GM06990 (cell line): ENCODE measurements at places on chromosomes 7 and 10.

DNA sequence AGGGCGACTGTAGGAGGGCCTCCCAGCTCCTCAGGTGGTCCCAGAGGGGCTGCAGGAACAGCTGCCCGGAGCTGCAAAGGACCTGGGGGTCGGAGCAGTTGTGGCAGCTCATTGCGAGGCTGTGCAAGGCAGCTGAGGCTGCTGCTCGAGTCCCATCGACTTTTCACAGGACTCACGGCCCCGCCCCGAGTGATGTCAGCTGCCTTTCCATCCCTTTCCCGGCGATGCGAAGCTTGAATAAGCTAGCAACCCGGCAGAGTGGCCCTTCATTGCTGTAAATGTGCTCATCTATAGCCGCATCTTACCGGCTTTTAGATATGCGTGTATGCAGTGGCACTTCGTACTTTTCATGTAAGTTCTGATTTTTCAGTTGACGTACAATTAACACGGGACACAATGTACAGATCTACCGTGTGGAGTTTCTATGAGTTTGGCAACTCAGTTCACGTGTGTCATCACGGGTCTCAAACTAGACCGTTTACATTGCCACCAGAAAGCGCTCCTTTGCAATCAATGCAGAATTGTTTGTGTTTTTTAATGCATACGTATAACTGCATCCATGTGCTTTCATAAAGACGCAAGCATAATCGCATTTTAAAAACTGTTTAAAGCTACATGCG lies at the start of gene CH25H:
CH25H (minus strand) TSS at position 137 of the 620 bp plus-strand sequence; CDS start at position 112, 25 bp downstream.
- no peak for DNase-seq

GRCh38 chr7:157529768-157530560 lies 193.2 kb downstream of the DNAJB6 start:
- DNase-seq, result no peak

GRCh38 chr7:9854605-9855004 lies 1119.1 kb upstream of the PHF14 start:
- no peak for DNase-seq

DNA sequence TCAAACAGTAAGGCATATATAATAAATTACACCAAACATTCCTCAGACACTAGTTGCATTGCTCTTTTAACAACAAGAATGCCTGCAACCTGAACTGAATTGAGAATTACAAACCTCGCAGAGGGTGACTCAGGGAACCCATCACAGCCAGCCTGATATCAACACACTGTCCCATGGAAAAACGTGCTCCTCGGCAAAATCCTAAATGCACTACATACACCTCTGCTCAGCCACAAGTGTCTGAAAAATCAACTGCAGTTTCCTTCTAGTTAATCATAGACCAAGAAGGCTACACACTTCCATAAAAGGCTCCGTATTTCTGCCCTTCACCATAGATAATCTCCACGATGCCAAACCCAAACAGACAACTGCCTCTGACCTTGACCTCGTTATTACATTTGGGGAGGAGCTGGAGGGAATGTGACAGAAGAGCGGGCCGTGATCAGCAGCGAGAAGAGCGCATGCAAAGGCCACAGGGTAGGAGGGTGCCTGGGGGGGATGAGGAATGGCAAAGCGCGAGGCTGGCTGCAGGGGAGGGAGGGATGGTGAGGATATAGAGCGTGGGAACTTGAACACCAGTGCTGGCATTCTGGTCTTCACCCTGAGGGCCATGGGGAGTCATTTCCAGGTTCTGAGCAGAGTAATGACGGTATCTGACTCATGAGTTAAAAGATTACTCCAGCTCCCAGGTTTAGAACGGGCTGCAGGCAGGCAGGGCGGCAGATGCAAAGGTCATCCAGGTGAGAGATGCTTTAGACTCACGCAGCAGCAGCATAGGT lies 201.9 kb upstream of the FRMD4A start:
- no peak for DNase-seq

- DNase-seq, result no peak
Observed at GRCh38 chr10:35574924-35575352, 30.2 kb upstream of the GJD4 start.

- no peak for DNase-seq
Observed at GRCh38 chr10:100995181-100995580, 4.4 kb upstream of the LZTS2 start.

DNA sequence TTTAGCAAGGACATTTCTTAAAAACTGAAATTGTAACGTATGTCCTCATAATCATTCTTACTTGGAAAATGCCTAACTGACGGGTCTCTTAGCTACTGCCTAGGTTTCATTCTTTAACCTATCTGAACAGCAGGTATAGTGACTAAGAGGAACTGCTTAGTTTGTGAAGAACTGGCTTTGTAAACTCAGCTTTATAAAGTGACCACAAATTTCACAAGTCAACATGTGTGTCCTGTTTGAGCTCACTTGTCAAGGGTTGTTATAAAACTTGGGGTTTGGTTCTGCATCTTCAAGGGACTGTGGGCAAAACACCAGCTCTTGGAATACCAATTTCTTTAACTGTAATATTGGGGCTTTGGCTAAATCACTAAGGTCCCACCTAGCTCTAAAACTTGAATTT lies 32.2 kb downstream of the MRPS33 start:
- no peak for DNase-seq

DNA sequence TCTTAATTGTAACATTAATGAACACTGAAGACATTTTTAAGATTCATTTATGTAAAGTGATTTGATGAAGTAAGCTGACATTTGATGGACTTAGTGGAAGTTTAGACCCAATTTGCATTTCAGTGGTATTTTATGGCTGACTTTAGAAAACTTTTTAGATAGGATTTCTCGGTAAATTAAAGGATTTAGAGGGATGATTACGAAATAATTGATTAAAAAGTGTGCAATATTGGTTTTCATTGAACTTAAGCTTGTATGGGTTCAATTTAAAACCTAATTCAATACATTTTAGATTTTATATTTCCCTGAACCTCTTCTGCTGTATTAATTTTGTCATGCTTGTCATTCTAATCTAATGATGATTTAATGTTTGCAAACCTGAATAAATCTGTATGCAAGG lies 135.1 kb downstream of the SDK1 start:
- DNase-seq, result no peak

DNA sequence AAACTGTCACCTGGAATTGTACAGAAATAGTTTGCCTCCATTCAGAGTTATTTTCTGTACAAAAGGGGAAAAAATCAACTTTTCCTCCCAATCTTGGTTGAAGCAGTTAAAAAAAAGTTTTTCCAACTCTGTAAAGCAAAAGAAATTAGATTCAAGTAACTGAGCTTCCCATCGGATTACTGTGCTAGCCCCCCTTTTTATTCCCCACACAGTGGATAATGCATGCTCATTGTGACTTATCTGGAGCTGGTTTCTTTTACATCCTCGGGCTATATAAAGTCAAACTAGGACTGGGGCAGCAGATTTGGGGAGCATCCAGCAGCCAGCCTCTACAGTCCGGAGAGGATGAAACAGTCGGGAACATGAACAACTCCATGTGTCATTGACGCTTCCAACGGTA lies at the start of gene TECTB:
TECTB (plus strand) TSS at position 301 of the 400 bp plus-strand sequence. CDS start 335 bp downstream, outside the sequence.
- no peak for DNase-seq

DNA sequence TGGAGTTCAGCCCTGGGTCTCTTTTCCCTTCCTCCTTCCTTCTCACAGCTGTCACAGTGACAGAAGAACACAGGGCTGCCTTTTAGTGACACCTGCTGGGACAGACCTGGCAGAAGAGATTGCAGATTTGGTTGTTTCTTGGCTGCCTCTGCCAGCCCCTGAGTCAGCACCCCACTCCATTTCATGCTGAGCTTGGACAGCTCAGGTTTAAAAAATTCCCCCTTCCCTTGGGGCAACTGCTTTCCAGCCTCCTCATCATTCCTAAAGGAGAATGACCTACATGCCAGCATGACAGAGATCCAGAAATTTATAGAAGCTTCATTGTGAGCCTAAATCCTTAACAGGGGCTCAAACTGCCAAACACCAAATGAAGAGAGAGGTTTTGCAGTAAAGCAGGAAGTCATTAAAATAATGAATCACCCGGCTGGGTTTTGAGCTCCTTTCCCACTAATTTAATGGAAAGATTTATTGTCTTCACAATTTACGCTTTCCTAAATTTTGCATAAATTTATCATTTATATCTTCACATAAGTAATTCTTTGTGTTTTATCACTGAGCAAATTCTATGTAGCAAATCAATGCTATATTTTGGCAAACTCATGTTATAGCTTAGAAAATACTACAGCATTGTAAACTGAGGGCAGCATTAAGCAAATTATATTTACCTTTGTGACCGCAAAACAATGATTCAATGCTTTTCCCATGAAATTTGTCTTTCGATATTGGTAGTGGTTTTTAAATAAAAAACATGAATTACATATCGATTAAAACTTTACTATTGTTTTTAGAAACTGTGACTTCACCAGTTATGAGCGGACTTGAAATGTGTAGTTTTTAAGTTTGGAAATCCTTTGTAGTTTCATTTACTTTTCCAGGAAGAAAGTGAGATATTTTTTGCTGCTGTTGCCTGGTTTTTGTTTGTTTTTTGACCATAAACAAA lies 399.5 kb upstream of the ANKRD30A start:
- no peak for DNase-seq

DNA sequence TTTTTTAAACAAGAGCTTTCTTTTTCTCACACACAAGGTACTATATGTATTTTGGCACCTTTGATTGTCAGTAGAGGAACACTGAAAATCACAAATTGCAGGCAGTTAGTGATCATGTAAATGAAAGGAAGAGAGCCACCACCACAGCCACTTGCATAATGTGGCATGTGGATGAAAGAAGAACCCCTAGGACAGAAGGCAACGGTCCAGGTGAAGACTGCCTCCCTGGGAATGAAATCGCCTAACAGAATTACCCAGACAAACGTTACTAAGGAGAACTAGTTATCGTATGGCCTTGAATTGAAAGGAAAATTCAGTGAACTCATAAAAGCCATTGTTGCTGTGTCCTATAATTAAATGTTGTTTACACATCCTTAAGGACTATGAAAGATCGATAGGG lies 41.2 kb upstream of the PTPRZ1 start:
- no peak for DNase-seq

DNA sequence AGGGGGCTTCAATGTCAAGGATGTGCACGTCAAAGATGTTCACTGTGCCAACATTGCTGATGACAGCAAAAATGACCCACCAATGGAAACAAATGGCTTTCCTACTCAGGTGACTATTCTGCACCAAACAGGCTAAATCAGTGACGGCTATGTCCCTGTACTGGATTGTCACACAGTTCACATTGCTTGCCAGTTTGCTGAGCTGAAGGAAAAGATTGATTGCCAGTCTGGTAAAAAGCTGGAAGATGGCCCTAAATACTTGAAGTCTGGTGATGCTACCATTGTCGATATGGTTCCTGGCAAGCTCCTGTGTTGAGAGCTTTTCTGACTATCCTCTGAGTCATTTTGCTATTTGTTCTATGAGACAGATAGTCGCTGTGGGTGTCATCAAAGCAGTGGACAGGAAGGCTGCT lies 202.2 kb upstream of the ETV1 start:
- no peak for DNase-seq

DNA sequence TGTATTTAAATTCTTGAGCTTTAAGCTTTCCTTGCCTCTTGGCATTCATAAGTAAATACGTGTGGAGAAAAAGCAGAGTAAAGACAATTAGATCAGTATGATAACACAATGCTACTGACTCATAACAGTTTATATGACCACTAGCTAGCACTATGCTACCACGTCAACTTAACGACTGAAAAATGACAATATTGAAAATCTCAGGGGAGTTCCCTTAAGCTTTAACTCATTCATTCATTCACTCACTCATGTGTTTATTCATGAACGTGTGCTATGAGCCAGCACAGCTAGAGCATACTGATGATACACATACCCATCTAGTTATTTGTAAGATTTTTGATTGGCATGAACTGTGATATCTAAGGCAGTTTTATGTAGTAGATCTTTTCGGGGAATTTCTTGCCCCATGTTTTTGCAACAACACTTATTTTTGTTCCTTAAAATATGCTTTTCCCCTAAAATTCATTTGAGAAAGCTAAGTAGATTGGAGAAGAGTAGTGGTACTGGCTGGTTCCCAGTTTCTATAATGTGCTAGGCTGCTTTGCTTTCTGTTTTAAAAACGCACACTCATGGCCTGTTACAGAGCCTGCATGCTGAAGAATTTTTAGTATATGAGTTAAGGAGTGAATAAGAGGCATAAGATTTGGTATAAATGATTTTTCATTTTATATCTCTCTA lies 57.4 kb upstream of the ACBD5 start:
- no peak for DNase-seq

- no peak for DNase-seq
Observed at GRCh38 chr10:132359305-132360040, 27.5 kb downstream of the LRRC27 start.

DNA sequence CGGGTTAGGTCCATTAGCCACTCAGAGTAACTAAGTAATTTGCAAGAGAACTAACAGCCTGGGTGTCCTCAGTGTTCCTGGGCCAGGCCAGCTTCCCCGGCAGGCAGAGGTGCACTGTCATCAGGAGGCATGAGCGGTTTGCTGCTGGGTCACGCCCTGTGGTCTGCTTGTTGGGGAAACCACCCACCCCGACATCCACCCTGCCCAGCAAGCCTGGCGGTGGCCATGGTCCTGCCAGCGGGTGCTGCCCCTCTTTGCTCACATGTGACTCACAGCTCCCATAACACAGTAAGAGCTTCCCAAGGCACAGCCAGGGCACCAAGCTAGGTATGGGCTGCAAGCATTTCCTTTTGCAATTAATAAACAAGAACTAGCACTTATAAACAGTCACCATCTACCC lies 75.9 kb downstream of the RGS10 start:
- no peak for DNase-seq

GRCh38 chr7:23291957-23292560 lies 7.1 kb upstream of the MALSU1 start:
- no peak for DNase-seq

GRCh38 chr7:1988533-1988930 lies 244.2 kb downstream of the MAD1L1 start:
- DNase-seq, result no peak

- DNase-seq, result no peak
Observed at GRCh38 chr7:129626896-129627295, 15.4 kb downstream of the NRF1 start.

GRCh38 chr7:115868369-115868768 lies 162.2 kb downstream of the TFEC start:
- no peak for DNase-seq

DNA sequence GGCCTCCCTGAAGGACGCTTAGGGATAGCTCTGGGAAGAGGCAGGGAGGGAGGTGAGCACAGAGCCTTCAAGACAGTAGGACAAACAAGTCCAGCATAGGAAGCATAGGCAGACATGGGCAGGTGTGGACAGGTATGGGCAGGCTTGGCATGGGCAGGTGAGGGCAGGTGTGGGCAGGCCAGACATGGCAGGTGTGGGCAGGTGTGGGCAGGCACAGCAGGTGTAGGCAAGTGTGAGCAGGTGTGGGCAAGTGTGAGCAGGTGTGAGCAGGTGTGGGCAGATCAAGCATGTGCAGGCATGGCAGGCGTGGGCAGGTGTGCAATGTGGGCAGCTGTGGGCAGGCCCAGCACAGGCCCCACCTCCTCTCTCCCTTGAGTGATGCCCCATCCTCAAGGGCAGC lies 148.8 kb upstream of the ZMIZ1 start:
- no peak for DNase-seq

GRCh38 chr7:150831851-150832250 lies 20.5 kb upstream of the AOC1 start:
- no peak for DNase-seq

- no peak for DNase-seq
Observed at GRCh38 chr10:106971411-106971831, 193.1 kb downstream of the SORCS1 start.
